ENCODE measurements at places on chromosomes 7 and 10. TPM values are rescaled to one million over a fixed set of nuclear protein-coding genes. Genes with fewer than 3 reads are reported as not detected.

Gene CLDN12
- total RNA-seq: 5.8 TPM

Gene PVRIG
- total RNA-seq: 26.9 TPM

Gene MDH2
- 328 TPM for total RNA-seq

Gene PTPRN2
- total RNA-seq: 0.51 TPM

Gene SLC16A12
- not detected for total RNA-seq

Gene SRRM3
- not detected for total RNA-seq

Gene CLCN1
- 0.07 TPM for total RNA-seq

Gene ADAM8
- total RNA-seq: 124 TPM

Gene ERVW-1
- not detected for total RNA-seq

Gene PNLIPRP3
- not detected for total RNA-seq

Gene SNCG
- not detected for total RNA-seq

Gene UBE3C
- total RNA-seq: 60.7 TPM

Gene FKBP6
- not detected for total RNA-seq

DNA sequence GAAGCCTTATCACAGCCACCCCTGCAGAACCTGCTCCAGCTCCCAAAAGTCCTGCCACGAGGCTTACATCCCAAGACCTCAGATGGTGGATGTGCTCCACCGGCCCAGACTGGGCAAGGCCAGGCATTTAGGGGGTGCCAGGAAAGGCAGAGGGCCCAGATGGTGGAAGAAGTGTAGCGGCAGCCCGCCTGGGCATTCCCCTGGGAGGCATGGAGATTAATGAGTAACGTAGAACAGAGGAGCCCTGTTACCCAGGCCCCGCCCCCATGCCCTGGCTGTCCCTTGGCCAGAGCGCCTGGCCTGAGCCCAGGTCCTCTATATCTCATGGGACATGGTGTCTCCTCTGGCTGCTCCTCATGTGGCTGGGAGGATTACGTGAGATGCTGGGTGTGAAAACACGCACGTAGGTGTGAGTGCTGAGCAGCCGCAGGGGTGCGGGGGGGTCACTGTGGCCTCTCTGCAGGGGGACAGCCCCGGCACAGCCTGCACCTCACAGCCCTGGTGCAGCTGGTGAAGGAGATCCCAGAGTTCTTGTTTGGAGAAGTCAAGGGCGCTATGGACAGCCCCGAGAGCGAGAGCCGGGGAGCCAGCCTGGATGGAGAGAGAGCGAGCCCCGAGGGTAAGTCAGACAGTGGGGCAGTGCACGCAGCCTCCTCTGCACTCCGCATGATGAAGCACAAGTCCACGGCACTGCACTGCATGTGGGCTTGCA lies 52.9 kb downstream of the ZNF467 start:
- DNase-seq: no peak
- H3K4me3 ChIP-seq: no peak overlapping the region
- peaks cover 19% of the 10 kb centered on the region for H3K4me1 ChIP-seq

- H3K27me3 ChIP-seq: no peaks in the 10 kb centered on the region
- H3K4me1 ChIP-seq: peaks cover 8% of the 10 kb centered on the region
- H3K4me3 ChIP-seq: peak overlapping the region; percentile 68
- no peaks in the 10 kb centered on the region for H3K36me3 ChIP-seq
Observed at GRCh38 chr10:128210215-128211063, 84.2 kb upstream of the MKI67 start.

DNA sequence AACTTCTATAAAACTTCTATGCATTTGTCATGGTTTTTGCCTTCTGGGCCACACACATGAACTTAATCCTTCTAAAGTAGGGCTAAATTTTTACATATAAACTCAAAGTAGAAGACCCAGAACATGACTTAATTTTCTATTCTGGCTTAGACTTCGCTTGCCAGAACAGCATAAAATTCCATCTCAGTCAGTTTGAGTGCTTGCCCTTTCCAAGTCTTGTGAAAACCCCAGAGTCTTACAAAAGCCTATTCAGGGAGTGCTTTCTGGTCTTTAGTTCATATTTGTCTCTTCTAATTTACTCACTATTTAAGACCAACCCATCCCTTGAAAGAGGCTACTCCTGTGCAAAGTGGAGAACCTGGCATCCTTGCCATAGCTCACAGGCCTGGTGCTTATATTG lies 201.6 kb upstream of the MEOX2 start:
- H3K36me3 ChIP-seq: no peaks in the 10 kb centered on the region
- no peak overlapping the region for H3K27ac ChIP-seq
- no peaks in the 10 kb centered on the region for H3K27me3 ChIP-seq
- DNase-seq: no peak
- H3K4me3 ChIP-seq: no peak overlapping the region

- no peak for DNase-seq
- H3K27me3 ChIP-seq: no peaks in the 10 kb centered on the region
- H3K27ac ChIP-seq: no peak overlapping the region
- peaks cover 45% of the 10 kb centered on the region for H3K36me3 ChIP-seq
- H3K4me1 ChIP-seq: no peaks in the 10 kb centered on the region
Observed at GRCh38 chr7:74236284-74236683, 17.9 kb downstream of the RFC2 start.

GRCh38 chr10:111865550-111865949 lies 318.0 kb downstream of the GPAM start:
- DNase-seq: no peak
- H3K4me3 ChIP-seq: no peak overlapping the region
- no peaks in the 10 kb centered on the region for H3K4me1 ChIP-seq
- peaks cover 2% of the 10 kb centered on the region for H3K27me3 ChIP-seq

- no peaks in the 10 kb centered on the region for H3K36me3 ChIP-seq
- no peak for DNase-seq
- no peak overlapping the region for H3K4me3 ChIP-seq
- H3K27ac ChIP-seq: no peak overlapping the region
- H3K27me3 ChIP-seq: peaks cover 15% of the 10 kb centered on the region
Observed at GRCh38 chr10:113626809-113627355, 37.0 kb downstream of the NRAP start.

- peaks cover 2% of the 10 kb centered on the region for H3K27me3 ChIP-seq
- H3K36me3 ChIP-seq: no peaks in the 10 kb centered on the region
- no peak for DNase-seq
- H3K4me1 ChIP-seq: peaks cover 4% of the 10 kb centered on the region
- H3K27ac ChIP-seq: no peak overlapping the region
- no peak overlapping the region for H3K4me3 ChIP-seq
Observed at GRCh38 chr7:157844611-157845010, 507.8 kb downstream of the DNAJB6 start.

GRCh38 chr10:7111561-7111960 lies 299.3 kb downstream of the SFMBT2 start:
- DNase-seq: no peak
- no peak overlapping the region for H3K4me3 ChIP-seq
- H3K27me3 ChIP-seq: no peaks in the 10 kb centered on the region
- H3K27ac ChIP-seq: no peak overlapping the region
- H3K36me3 ChIP-seq: no peaks in the 10 kb centered on the region

DNA sequence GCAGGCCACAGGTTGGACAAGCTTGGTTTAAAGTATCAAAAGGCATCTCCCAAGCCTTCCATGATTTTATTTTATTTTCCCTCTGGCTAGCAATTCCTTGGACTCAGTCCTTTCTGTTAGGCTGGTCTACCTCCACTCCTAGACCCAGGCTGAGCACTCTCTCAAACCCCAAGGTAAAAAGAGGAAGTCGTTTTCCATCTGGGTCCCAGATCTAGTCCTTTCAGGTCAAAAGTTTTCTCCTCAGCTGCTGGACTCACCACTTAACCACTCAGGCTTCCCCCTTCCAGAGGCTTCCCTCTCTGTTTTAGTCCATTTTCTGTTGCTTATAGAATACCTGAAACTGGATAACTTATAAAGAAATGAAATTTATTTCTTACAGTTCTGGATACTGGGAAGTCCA lies 252.3 kb upstream of the MKLN1 start:
- H3K36me3 ChIP-seq: peaks cover 27% of the 10 kb centered on the region
- no peak overlapping the region for H3K27ac ChIP-seq
- H3K27me3 ChIP-seq: no peaks in the 10 kb centered on the region
- no peak for DNase-seq

DNA sequence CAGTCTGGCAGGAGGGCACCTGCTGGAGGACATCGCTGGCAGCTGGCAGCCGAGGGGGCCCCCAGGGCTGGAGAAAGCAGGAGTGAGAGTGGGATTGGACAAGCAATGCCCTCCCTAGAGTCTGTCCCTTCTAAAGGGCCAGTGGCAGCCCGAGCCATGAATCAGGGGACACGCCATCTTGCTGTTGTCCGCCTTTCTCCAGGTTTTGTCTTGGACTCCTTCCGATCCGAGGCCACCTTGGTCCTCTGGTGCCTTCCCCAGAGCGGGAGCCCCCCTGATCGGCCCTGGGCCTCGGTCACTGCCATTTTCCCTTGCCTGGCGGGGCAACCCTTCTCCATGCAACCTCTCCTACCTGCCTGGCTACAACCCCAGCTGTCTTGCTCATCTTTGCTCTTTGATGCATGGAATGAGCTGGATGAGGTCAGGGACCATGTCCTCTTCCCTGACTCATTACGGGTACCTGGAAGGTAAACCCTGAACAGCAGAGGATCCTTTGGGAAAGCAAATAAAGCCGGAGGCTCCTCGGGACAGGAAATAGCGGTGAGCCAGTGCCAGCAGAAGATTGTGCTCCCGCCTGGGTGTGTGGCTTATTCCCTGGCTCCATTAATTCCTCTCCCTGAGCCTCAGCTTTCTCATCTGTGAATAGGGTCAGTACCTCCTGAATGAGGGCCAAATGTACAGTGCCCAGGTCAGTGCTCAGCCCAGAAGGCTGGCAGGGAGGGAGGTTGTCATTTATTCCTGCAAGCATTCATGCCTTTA lies 112.0 kb downstream of the GRK5 start:
- H3K27me3 ChIP-seq: no peaks in the 10 kb centered on the region
- no peak overlapping the region for H3K4me3 ChIP-seq
- no peak for DNase-seq
- H3K27ac ChIP-seq: no peak overlapping the region
- H3K36me3 ChIP-seq: peaks cover 4% of the 10 kb centered on the region

- H3K4me3 ChIP-seq: no peak overlapping the region
- no peak overlapping the region for H3K27ac ChIP-seq
- DNase-seq: no peak
- no peaks in the 10 kb centered on the region for H3K27me3 ChIP-seq
- no peaks in the 10 kb centered on the region for H3K36me3 ChIP-seq
Observed at GRCh38 chr7:124155432-124156022, 122.7 kb upstream of the TMEM229A start.

- no peaks in the 10 kb centered on the region for H3K4me1 ChIP-seq
- no peak overlapping the region for H3K27ac ChIP-seq
- no peaks in the 10 kb centered on the region for H3K36me3 ChIP-seq
- no peaks in the 10 kb centered on the region for H3K27me3 ChIP-seq
- no peak overlapping the region for H3K4me3 ChIP-seq
Observed at GRCh38 chr10:52541006-52541473, 227.0 kb downstream of the DKK1 start.

DNA sequence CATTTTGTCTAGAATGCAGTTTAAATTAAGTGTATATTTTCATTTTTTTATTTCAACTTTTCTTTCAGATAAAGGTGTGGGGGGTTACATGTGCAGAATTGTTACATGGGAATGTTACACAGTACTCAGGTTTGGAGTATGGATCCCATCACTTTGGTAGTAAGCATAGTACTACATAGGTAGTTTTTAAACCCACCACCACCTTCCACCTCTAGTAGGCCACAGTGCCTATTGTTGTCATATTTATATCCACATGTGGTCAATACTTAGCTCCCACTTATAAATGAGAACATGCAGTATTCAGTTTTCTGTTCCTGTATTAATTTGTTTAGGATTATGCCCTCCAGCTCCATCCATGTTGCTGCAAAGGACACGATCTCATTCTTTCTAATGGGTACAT lies 200.6 kb downstream of the CCDC7 start:
- no peaks in the 10 kb centered on the region for H3K27me3 ChIP-seq
- H3K4me1 ChIP-seq: peaks cover 9% of the 10 kb centered on the region
- no peak overlapping the region for H3K4me3 ChIP-seq
- no peak overlapping the region for H3K27ac ChIP-seq
- peaks cover 13% of the 10 kb centered on the region for H3K36me3 ChIP-seq
- no peak for DNase-seq

DNA sequence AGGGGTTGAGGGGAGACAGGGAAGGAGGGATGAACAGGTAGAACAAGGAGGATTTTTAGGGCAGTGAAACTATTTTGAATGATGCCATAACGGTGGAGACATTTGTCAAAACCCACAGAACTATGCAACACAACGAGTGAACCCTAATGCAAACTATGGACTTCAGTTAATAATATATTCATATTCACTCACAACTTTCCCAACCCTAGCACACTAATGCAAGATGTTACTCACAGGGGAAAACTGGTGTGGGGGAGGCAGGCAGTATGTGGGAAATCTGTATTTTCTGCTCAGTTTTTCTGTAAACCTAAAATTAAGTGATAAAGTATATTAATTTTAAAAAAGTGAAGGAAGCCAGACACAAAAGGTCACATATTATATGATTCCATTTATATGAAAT lies 17.3 kb downstream of the GNA12 start:
- H3K4me1 ChIP-seq: peaks cover 22% of the 10 kb centered on the region
- no peak overlapping the region for H3K4me3 ChIP-seq
- no peak overlapping the region for H3K27ac ChIP-seq
- H3K36me3 ChIP-seq: peaks cover 2% of the 10 kb centered on the region

DNA sequence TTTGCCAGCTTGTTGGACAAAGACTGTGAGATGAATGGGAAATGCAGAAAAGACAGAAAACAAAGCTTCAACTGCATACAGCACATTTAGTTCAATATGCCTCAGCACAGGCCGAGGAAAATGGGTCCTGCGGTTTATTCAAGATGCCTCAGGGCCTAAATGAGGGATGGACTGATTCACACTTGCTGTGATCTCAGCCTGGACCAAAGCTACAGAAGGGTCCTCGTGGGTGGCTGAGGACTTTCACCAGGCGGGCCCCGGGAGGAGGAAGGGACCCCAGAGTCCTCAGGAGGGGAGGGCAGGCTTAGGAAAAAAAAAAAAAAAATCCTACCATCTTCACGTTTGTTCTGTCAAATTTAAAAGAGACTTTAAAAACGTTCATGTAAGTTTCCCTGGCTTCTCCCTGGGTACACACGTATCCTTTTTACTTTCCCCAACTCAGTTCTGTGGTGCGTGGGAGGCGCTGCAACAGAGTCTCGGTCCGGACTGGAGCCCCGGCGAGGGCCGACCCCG lies 624 bp upstream of the ZNF783 start:
- no peaks in the 10 kb centered on the region for H3K27me3 ChIP-seq
- peak overlapping the region; percentile 96 for H3K27ac ChIP-seq
- peaks cover 40% of the 10 kb centered on the region for H3K4me1 ChIP-seq
- DNase-seq: peak; percentile 61
- H3K36me3 ChIP-seq: peaks cover 18% of the 10 kb centered on the region

GRCh38 chr10:36671607-36672006 lies 453.8 kb upstream of the ANKRD30A start:
- no peak overlapping the region for H3K4me3 ChIP-seq
- H3K27ac ChIP-seq: no peak overlapping the region
- DNase-seq: no peak
- H3K36me3 ChIP-seq: no peaks in the 10 kb centered on the region
- no peaks in the 10 kb centered on the region for H3K4me1 ChIP-seq
- no peaks in the 10 kb centered on the region for H3K27me3 ChIP-seq

DNA sequence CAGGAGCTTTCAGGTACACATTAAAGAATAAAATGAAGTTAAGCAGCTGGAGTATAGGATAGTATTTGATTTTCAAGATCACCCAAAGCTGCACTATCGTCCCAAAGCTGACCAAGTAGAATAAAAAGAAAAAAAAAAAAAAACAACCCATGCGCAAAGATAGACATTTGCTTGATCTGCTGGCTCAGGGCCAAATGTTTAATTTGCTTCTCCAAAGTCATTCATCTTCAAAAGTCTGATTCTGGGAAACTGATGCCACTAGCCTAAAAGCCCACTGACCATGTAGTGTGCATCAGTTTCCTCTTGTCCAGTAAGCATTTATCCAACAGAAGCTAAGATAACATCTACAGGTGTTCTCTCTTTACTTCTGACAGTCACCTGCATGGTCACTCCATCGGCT lies 14.5 kb downstream of the MEST start:
- no peak overlapping the region for H3K4me3 ChIP-seq
- no peaks in the 10 kb centered on the region for H3K27me3 ChIP-seq
- peaks cover 17% of the 10 kb centered on the region for H3K36me3 ChIP-seq
- H3K27ac ChIP-seq: no peak overlapping the region
- DNase-seq: no peak
